Brain pericyte (primary cell): ENCODE measurements at places on chromosomes 11 and 22.
A peak's percentile ranks its signal among the peaks of the same experiment; 100 is the strongest.

- no peak for DNase-seq
Measured at GRCh38 chr11:358129-358800, 11.0 kb upstream of the B4GALNT4 start.

GRCh38 chr11:75349521-75350116, 1.8 kb downstream of the ARRB1 start:
- DNase-seq: no peak

DNA sequence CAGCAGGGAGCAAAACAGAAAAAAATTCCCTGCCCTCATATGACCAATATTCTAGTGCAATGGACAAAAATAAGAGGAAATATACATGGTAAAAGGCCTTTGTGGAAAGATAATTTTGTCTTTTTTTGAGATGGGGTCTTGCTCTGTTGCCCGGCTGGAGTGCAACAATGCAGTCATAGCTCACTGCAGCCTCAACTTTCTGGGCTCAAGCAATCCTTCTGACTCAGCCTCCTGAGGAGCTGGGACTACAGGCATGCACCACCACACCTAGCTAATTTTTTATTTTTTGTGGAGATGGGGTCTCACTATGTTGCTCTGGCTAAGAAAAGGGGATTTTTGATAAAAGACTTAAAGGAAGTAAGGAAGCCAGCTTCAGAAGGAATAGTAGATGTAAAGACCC, 25.7 kb upstream of the DDX10 start:
- DNase-seq: no peak

GRCh38 chr22:39408173-39408572, 8.6 kb downstream of the TAB1 start:
- DNase-seq: no peak

GRCh38 chr11:47593934-47594855, at the start of gene C1QTNF4:
C1QTNF4 (minus strand) TSS chr11:47594411; CDS start chr11:47590810, 3,601 bp downstream.
- no peak for DNase-seq

DNA sequence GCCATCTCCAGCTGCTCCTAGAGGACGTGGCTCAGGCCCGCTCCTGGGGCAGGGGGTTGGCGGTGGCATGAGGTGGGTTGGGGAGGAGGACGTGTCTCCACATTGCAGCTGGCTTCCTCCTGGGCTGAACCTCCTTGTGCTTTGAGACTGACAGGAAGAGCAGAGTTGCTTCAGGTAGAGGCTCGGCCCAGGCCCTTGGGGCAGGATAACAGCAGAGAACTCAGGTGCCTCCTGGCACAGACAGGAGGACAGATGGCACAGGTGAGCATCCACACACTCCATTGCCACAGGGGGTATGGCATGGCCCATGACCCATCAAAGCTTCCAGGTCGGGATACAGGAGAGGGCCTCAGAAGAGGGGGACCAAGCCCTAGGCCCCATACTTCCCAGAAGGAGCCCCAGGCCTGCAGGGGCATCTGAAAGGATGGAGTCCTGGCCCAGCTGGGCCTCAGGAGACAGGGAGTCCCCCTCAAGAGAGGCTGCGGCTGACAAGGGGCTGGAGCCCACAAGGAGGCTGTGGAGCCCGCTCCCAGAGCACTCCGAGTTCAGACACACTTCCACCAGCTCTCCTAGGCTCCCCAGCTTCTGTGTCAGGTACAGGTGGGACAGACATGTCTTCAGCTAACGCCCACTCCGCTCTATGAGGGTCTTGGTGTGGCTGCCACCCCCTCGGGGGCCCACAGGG, 2.0 kb upstream of the KLHL35 start:
- DNase-seq: no peak

- peak; percentile 12 for DNase-seq
Measured at GRCh38 chr11:111819829-111820237, 51.5 kb downstream of the ALG9 start.

DNA sequence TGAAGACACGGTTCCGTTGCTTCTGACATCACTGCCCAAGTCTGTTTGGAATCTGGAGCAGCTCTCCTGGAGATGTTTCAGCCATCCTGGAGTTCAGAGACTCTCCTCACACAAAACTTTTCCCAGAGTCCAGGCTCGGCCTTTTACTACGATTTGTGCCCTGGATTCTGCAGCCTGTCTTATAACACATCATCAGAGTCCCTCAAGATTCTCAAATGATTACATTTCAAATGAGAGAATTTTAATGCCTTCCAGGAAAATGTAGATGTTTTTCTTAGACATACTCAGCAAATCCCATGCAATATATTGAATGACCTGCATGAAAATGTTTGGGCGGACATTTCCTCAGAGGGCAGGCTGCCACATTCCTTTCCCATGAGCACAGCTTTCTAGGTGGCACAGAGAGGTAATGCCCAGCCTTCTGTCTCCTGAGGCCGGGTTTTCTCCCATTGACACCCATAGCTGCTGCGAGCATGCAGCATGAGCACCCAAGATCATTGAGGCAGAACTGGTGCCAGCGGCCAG, 129.1 kb downstream of the SNX19 start:
- no peak for DNase-seq

DNA sequence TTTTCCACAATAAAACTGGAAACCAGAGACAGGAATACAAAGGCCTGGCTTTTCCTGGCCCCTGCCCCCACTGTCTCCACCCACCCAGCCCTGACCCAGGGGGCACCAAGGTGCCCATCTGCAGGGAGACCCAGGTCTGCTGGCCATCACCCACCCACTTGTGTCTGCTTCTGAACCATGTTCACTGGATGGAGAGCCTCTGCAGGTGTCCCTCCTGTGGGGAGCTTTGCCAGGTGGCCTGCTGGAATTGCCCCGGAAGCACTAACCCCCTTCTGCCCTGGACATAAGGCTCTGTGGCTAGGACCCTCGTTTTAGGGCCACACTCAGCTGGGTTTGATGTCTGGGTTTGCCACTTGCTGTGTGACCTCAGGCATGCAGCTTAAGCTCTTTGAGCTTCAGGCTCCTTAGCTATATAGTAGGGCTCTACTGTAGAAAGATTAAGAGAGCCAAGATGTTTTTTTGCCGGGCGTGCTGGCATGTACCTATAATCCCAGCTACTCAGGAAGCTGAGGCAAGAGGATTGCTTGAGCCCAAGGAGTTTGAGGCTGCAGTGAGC, 3.9 kb downstream of the SCARF2 start:
- DNase-seq: no peak

DNA sequence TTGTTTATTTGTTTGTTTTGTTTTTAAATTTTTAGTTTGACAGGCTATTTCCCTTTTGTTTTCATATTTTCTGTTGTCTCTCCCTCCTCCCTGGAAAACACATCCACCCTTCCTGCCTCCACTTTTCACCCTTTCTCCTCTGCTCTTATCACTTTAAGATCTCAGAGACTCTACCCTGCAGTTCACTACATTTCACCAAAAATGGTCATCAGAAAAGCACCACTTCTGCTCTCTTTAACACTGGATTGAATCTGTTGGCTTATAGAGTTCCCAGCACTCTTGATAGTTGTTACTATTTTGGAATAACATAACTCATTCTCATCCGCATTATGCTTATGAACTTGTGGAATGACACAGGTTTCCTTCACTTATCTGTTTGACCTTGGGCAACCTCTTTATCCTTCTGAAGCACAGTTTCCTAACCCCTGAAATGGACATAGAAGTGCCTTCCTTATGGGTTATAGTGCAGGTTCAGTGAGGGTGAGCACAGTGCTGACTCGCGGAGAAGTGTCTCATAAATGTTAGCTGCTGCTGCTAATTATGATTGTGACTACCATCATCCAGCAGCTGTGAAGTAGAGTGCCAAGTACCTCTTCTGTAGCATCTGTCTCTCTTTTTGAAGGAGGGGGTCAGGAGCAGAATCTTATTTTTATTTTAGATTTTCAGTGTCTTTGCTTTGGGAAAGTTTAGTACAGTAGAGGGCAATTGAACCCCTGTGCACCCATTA, 15.0 kb downstream of the TEAD1 start:
- DNase-seq: no peak

DNA sequence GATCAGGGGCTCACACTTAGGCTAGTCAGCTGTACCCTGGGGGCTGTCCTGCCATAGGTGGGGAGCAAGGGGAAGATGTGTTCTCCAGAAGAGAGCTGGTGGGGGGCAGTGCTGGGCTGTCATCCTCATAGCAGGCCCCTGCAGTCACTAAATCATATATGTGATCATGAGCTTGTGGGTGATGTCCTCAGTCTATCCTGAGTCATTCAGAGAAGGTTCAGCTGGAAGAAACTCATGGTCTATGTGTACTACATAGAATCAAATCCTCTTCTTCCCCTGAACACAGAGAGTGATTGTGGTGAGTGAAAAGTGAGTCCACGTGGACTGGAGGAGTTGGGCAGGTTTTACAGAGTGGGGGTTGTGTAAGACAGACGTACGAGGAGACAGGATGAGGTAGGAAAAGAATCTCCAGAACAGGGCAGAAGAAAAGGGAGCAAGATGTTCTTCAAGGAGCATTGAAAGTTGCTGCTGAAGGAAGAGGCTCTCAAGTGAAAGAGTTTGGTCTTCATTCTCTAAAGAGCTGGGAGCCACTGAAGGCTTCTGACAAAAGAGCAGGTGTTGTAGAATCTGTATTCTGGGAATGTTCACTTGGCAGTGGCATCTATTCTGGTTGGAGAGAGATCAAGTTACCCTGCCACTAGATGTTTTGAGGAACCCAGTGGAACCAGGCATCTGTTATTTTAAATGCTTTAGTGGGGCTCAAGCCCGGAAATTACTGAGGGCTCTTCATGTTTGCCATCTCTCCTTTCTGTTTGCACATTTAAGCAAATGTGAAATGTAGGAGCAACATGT, 68.9 kb downstream of the C22orf31 start:
- no peak for DNase-seq

GRCh38 chr22:28923826-28924732, 40.7 kb downstream of the ZNRF3 start:
- DNase-seq: no peak

GRCh38 chr22:23686416-23687024, 4.3 kb upstream of the RGL4 start:
- DNase-seq: no peak

DNA sequence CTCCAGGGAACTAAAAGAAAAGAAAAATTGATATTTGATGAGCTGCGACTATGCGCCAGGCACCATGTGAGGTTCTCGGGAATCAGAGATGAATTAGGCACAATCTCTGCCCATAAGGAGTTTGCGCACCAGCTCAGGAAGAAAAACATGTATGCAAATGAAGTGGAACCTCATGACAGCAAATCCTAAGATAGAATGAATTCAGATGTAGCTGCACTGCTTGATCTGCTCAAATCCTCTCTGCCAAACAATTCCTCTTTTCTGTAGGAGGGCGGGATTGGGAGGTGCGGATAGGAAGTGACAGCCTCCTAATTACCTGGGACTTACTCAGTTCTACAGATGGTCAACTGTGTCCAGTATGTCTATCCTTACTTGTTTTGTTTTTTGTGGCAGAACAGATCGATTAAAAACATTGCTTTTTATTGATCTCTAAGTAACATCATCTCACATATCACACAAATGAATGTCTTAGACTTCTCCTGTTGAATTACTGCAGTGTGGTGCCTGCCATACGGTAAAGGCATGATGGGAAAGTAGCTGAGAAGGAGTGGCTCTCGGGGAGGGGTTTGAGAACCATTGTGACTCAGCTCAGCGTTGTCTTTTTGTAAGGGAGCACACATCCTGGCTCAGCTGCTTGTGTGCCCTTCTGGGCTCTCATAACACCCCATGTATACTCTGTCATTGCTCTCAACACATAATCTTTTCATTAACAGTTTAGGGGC, 13.9 kb downstream of the CRTAM start:
- DNase-seq: no peak

DNA sequence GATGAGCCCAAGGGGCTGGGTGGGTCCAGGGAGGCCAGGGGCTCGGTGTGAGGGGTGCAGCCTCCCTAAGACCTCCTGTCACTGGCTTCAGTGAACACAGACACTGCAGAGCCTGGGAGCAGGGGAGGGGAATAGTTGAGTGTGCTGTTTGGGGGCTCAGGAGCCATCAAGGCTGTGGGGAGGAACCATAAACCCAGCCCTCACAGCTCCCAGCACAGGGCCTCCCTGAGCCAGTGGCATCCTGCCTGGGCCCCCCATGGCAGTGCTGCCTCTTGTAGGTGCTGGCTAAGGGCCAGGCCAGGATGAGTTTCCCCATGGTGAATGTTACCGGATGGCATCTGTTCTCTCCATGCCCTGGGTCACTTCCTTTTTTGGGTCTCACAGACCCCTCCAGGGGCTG, 25.5 kb downstream of the KCNJ5 start:
- no peak for DNase-seq

- no peak for DNase-seq
Measured at GRCh38 chr11:65307298-65308229, 7.1 kb upstream of the CDC42EP2 start.

GRCh38 chr22:42994917-42995562, 19.9 kb downstream of the PACSIN2 start:
- peak; percentile 20 for DNase-seq

DNA sequence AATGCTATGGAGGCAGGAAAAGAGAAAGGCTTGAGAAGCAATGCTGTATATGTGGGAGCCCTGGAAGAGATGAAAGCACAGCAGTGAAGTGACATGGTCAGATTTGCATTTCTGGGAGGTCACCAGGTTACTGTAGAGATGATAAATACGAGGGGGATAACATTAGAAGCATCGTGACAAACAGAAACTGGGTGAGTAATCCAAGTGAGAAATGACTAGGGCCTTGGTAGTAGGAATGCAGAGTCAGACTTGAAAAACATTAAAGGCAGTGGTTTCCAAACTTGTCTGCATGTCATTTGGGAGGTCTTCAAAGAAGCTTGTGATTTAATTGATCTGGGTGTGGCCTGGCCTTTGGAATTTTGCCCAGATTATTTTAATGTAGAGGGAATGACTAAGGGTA, 43.9 kb downstream of the CCDC34 start:
- DNase-seq: no peak

- DNase-seq: no peak
Measured at GRCh38 chr11:119012629-119013170, 5.4 kb downstream of the RPS25 start.

GRCh38 chr11:69127081-69127850, 28.5 kb upstream of the SMIM38 start:
- no peak for DNase-seq

- DNase-seq: no peak
Measured at GRCh38 chr11:41982276-41982675, 522.8 kb upstream of the LRRC4C start.

DNA sequence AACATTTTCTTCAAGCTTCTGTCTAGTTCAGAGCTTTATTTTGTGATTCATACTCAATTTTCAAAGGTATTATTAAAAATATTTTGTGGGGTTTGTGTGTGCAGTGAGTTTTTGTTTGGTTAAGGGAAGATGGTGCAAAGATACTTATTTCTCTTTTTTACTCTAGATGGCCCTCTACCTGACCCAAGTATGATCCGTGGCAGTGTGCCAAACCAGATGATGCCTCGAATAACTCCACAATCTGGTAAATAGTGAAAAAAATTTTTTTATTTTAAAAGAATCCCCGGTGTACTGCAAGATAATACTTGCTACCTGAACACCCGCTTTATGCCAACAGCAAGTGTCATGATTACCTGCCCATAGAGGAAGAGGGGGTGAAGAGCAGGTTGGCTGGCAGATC, 54.2 kb downstream of the EP300 start:
- DNase-seq: no peak

- no peak for DNase-seq
Measured at GRCh38 chr22:30717331-30717921, 22.8 kb downstream of the OSBP2 start.

GRCh38 chr22:34877506-34877905, 188.5 kb upstream of the ISX start:
- no peak for DNase-seq

- DNase-seq: no peak
Measured at GRCh38 chr11:95418916-95419315, 187.9 kb upstream of the SESN3 start.
